ENCODE measurements at places on chromosomes 16 and 17.

GRCh38 chr17:2466931-2467330, 44.8 kb downstream of the METTL16 start:
- no peak for DNase-seq

GRCh38 chr17:63622574-63623390, 565 bp downstream of the MAP3K3 start:
- peak; percentile 81 for DNase-seq

GRCh38 chr17:74190807-74191406, 12.6 kb upstream of the RPL38 start:
- peak; percentile 54 for DNase-seq

DNA sequence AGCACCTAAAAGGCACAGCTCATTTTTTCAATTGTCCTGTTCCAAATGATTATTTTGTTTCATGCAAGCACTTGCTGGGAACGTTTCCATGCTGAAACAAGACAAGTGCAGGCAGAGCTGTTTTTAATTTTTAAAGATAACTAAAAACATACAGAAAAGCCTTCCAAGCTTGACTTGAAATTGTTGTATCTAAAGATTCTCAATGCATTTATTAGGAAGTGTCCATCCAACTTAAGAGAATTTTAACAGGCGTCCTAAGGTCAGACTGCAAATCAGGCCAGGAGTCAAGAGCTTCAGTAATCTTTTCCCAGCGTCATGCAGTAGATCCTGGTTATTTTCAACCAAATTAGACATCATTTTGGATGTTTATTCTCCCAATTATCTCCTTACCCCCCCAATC, 702.8 kb downstream of the KCNJ2 start:
- DNase-seq: no peak

- no peak for DNase-seq
These were observed 2.8 kb upstream of the SPATA2L start for GRCh38 chr16:89704281-89704680.

- DNase-seq: no peak
These were observed 189.9 kb downstream of the IRF8 start for GRCh38 chr16:86088816-86089215.

DNA sequence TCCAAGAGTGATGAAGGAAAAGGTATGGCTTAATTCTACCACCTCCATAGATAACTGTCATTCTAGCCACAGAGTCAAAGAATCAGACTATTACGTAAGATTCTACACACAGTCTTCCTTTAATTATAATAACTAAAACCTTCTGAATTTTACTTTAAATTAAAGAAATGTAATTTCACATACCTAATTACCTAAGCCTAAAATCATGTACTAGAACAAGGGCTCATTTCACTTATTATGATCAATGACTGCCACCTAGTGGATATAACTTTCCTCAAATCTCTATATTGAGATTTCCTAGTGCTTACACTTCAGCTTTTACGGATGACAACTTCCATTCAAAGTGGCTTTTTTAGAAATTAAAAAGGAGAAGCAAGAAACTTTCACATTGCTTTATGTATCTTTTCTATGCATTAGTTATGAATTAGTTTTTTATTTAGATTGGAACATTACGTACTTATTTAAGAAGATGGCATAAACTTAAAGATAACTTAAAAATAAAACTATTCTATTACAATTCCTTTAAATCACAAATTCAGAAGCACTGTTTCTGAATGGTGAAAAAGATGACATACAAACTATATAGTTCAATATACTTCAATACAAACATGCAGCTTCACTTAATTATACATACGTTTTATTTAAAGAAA, 18.2 kb upstream of the ABCA10 start:
- DNase-seq: peak; percentile 21

DNA sequence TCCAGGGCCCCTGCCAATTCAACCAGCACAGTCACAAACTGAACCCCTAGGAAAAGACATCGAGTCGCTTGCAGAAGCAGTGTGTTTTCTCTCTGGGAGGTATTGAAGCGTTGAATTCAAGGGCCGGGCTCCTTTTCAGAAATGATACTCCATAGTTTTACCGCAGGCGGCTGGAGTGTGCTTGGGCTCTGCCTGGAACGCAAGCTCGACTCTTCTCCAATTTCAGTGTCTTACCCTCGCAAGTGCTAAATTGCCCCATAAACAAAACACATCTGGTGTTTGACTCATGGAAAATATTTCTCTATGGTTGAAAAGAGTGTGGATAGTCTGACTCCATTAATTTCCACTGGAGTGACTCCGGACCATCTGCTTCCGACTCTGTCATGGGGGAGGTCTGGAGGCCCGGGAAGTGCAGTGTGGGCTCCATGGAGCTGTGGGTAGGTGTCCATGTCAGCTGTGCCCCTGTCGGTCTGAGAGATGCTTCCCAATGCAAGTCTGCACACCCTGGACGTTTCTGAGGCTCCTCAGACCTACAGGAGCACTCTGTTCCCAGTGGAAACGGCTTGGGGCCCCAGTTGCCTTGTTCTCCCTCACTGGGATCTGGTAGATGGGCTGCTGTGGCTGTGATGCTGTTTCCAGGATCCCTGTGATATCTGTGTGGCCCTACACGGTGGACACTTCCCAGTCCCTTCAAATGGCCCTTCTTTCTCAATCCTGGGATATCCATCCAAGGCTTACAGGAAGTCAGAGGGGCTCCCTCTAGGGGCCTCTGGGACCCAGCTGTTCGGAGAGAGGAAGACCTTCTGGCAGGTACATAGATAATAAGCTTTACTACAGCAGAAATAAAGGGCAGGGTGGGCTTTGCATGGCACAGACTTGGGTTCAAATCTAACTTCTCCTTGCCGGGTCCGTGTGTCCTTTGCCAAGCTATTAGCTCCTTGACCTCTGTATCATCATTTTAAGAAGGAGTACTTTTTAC, 119.8 kb upstream of the CDH13 start:
- DNase-seq: no peak

GRCh38 chr17:74610108-74610507, 13.4 kb downstream of the CD300E start:
- no peak for DNase-seq

- peak; percentile 17 for DNase-seq
These were observed 168.8 kb downstream of the C16orf78 start for GRCh38 chr16:49542391-49542891.

GRCh38 chr16:85757341-85757822, 6.5 kb upstream of the C16orf74 start:
- DNase-seq: no peak

DNA sequence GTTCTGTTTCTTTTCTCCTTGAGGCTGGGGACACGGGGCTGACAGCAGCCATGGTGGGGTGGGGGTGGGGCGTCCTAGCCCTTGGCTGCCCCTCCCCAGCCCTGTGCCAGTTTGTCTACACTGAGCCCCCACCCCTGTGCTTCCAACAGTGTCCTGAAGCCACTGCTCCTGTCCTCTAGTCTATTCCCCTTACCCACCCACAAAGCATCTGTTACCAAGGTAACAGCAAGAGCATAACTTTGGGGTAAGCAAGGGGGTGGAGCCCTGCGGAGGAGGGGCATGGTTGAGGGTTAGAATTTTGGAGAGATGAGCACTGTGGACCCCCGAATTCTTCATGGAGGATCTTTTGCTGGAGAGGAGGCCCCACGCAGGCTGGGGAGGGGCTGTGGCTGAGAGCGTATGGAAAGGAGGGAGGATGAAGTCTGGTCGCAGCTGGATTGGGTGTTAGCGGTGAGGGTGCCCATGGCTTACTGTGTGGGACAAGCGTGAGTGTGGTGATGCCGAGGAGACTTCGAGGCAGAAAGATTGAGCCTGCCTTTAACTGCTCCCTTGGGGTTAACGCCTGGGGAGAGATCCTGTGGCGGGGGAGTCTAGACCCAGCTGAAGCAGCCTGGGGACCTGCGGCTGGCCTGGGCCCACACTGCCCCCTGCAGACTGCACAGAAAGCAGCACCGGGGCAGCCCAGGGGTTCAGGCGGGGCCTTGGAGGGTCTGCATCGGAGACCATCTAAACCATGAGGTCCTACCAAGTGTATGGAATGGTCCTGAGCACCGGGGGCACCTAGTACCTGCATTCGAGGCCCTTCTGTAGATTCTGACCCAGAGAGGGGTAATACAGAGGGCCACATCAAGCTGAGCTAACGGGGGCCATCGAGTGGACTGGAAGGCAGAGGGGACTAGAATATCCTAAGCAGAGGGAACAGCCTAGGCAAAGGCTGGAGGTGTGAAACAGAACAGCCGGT, 6.1 kb upstream of the STAC2 start:
- DNase-seq: no peak

- DNase-seq: no peak
These were observed 49.0 kb upstream of the HLF start for GRCh38 chr17:55215711-55216110.

DNA sequence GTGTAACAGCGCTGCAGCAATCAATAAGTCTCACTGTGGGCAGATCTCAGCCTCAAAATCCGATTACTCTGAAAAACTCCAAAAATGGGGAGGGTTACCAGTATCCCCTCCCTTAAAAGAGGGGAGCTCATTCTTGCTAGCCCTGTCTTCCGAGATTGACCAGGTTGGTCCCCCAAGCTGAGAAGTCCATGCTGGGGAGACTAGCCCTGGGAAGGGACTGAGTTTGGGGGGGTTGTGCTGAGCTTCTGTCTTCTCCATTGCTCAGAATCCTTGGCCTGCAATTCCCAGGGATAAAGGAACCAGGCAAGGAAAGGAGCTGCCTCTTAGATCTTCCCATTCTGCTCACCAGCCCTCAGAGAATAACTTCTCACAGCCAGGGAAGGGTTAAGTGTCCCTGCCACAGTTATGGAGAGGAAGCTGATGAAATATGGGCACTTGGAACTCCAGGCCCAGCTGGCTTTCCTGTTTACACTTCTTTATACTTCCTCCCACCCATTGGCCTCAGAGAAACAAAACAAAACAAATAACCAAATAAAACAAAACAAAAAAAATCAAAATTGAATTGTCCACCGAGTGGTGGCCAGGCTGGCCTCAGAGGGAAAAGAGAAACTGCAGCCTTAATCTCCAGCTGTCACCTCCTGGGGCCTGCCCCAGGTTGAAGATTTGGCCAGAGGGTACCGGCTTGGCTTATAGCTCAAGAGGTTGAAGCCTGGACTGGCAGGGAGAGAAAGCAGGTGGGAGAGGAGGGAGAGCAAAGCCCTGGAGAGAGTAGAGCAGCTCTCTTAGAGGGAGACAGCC, 2.6 kb downstream of the HOXB3 start:
- no peak for DNase-seq

GRCh38 chr17:28118362-28118761, 75.9 kb downstream of the NLK start:
- no peak for DNase-seq

DNA sequence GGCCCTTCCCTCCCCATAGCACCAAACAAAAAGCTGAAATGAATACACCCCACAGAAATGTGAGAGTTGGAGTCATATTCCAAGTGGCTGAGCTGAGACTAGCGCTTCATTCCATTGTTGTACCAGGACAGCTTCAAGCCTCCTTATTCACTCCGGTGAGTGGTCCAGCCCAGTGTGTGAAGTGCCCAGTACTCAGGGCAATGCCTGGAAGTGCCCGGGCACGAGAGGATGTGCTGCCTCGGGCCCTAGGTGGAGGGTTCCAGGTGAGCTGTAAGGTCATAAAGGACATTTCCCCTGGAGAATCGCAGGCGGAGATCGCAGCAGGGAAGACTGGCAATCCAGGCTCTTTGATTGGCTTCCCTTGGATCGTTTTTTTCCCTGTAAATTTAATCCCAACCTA, 5.4 kb upstream of the CYLD start:
- no peak for DNase-seq

GRCh38 chr17:50261051-50261915, 13.0 kb upstream of the TMEM92 start:
- no peak for DNase-seq

Data from urothelium cell line (cell line).